ENCODE measurements at places on chromosomes 13 and 19.

DNA sequence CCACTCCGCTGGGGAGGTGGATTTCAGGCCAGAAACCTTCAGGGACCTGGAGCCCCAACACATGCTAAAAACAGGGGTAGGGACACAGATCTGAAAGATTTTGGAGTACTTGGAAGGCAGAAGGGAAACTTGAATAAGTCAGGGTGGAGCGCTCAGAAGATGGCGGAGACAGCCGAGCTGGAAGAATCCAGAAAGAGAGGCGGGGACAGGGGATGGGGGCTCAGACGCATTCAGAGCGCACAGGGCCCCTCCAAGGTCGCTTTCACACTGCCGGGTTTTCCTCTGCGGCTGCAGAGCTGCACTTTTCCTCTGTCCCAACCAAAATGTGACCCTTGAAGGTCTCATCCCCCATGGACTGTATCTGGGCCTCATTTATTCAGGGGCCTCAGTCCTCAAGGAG is 56.9 kb downstream of the ERICH4 start:
- H3K36me3 ChIP-seq, result no peaks in the 10 kb centered on the region
- no peak overlapping the region for H3K27ac ChIP-seq
- no peaks in the 10 kb centered on the region for H3K4me1 ChIP-seq
- no peak for DNase-seq
- H3K4me3 ChIP-seq, result no peak overlapping the region

- H3K27me3 ChIP-seq, result no peaks in the 10 kb centered on the region
- H3K36me3 ChIP-seq, result no peaks in the 10 kb centered on the region
- H3K27ac ChIP-seq, result no peak overlapping the region
- DNase-seq, result no peak
- no peaks in the 10 kb centered on the region for H3K4me1 ChIP-seq
Measured at GRCh38 chr13:37534181-37534580, 64.4 kb downstream of the POSTN start.

DNA sequence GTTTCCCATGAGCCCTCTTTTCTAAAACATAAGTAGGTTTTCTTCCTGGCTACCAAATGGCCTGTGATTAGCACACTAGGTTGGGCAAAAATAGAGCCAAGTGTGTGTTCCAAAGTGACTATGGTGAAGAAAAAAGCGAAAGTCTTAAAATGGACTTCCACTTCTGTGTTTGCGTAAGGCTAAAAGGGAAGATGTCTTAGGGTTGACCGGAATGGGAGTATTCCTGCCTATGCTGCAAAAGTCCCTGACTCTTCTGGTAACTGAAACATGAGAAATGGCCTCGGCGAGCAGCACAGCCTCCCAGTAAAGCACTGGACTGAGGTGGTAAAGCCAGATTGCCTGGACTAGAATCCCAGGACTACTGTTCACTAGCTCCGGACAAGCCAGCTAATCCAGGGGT is 2.4 kb upstream of the FPR1 start:
- no peak for DNase-seq
- no peaks in the 10 kb centered on the region for H3K27me3 ChIP-seq
- no peak overlapping the region for H3K4me3 ChIP-seq

DNA sequence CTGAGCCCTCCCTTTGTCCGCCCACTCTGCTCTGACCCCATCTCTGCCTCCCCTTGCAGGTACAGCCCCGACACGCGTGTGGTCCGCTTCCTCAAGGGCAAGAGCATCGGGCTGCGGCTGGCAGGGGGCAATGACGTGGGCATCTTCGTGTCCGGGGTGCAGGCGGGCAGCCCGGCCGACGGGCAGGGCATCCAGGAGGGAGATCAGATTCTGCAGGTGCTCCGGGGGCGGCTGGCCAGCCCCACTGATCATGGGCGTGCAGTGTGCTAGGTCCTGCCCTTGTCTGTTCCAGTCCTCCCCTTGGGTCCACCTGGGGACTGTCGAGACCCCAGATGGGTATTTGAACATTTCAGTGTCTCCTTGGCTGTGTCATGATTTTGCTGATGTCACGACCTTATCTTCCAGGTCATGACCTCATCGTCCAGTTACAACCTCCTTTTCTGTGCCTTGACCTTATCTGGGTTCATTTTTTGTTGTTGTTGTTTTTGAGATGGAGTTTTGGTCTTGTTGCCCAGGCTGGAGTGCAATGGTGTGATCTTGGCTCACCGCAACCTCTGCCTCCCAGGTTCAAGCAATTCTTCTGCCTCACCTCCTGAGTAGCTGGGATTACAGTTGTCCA is 25.3 kb downstream of the APBA3 start:
- no peak overlapping the region for H3K4me3 ChIP-seq
- no peak for DNase-seq
- H3K36me3 ChIP-seq, result no peaks in the 10 kb centered on the region
- no peaks in the 10 kb centered on the region for H3K27me3 ChIP-seq
- no peaks in the 10 kb centered on the region for H3K4me1 ChIP-seq

- H3K27ac ChIP-seq, result no peak overlapping the region
- peaks cover 11% of the 10 kb centered on the region for H3K4me1 ChIP-seq
- H3K36me3 ChIP-seq, result no peaks in the 10 kb centered on the region
- peak; percentile 58 for DNase-seq
- H3K27me3 ChIP-seq, result peaks cover 39% of the 10 kb centered on the region
Measured at GRCh38 chr13:78607409-78608251, 4.3 kb upstream of the POU4F1 start.

Data from pancreas (tissue), 10 donors.